Stimulated activated CD8-positive, alpha-beta memory T cell treated with anti-CD3 and anti-CD28 coated beads, Interleukin-12 subunit alpha, Interleukin-12 subunit beta, amount 100 ng/mL, for 4 hours (primary cell): ENCODE measurements at places on chromosomes 7 and 10.

GRCh38 chr7:1325646-1326510 lies 93.2 kb downstream of the UNCX start:
- no peak for DNase-seq

DNA sequence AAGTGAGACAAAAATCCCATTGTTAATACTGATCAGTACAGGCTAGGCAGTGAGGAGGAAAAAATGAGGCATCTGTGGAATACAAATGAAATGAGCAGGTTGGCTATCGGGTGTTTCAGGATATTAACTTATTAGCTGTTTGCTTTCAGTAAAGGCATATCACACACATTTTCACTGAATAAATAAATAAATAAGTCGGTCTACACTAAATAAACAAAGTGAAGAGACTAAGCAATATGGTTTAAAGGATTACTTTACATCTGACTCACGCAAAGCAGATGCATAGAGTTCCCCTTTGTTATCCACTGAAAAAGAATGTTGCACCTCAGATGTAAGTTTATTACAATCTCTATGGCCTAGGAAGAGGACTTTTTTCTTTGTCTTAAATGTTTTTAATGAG lies 6.3 kb upstream of the SEMA3A start:
- no peak for DNase-seq

GRCh38 chr10:69080226-69080625 lies 7.7 kb upstream of the SRGN start:
- DNase-seq, result no peak

GRCh38 chr10:66295602-66296001 lies 630.2 kb upstream of the LRRTM3 start:
- DNase-seq, result no peak

GRCh38 chr10:11270135-11270857 lies 252.6 kb downstream of the CELF2 start:
- peak; percentile 50 for DNase-seq

DNA sequence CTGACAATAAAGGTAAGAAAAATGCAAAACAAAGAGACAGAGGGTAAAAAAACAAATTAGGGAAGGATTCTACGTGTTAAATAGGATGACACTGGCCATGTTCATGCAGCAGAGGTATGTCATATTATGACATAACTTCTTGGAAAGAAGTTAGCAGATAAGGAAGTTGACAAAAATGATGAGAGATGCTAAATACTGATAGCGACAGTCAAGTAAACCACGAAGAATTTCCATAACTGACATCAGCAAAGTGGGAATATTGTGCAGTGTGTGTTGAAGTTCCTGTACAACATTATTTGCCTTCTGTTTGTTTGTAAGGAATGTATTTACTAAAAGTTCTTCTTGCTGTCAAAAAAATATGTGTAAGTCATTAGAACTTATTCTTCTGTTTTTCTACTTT lies 29.5 kb downstream of the MDH2 start:
- no peak for DNase-seq
